Omental fat pad (tissue), 4 donors: ENCODE measurements at places on chromosomes 4 and X.

GRCh38 chr4:133147286-133147821, 1.7 kb upstream of the PCDH10 start:
- DNase-seq = no peak

- DNase-seq = no peak
Observed at GRCh38 chrX:13254076-13254785, 65.6 kb downstream of the ATXN3L start.

- DNase-seq = no peak
Observed at GRCh38 chr4:105556206-105556605, 3.8 kb downstream of the ARHGEF38 start.

DNA sequence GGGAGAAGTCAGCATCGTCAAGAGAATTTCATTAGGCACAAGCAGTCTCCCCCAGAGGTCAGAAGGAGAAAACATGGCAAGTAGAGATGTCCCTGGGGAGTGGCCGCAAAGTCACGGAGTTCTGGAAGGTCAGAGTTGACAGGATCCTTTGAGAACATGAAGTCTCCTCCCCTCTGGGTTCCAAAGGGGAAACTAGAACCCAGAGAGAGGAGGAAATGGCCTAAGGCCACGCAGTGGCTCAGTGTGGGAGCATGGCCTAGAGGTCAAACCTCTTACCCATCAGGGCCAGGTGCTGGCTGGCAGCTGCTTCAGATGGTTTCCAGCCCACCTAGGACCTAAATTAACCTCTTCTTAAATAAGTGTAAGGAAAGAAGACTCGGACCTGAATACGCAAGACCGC, 884 bp downstream of the IDH3G start:
- DNase-seq = no peak

DNA sequence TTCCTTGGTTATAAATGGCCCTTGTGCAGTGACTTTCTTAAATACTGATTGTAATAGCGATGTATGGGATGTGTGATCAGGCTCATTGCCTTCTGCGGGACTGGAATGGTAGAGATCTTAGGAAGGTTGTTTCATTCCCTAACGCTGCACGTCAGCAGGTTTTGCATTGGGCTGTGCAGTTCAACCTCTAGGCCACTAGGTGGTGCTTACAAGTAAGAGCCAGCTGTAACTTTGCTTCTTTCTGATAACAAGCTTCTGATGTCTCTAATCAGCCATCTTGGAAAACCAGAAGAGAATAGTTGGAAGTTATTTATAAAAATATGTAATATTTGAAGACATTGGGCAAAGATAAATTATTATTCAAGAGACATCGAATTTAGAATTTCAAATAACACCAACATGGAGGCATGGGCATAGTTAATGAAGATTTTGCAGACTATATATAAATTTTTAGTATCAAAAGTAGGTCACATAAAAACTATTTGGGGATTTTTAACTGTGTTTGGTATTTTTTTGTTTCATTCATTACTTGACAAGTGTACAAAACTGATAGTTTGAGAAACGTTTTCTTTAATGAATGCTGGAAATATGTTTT, 339.7 kb upstream of the PCDH7 start:
- no peak for DNase-seq

- no peak for DNase-seq
Observed at GRCh38 chrX:119017077-119017476, 42.7 kb downstream of the LONRF3 start.

GRCh38 chr4:163554870-163555465, 60.5 kb downstream of the TMA16 start:
- no peak for DNase-seq

DNA sequence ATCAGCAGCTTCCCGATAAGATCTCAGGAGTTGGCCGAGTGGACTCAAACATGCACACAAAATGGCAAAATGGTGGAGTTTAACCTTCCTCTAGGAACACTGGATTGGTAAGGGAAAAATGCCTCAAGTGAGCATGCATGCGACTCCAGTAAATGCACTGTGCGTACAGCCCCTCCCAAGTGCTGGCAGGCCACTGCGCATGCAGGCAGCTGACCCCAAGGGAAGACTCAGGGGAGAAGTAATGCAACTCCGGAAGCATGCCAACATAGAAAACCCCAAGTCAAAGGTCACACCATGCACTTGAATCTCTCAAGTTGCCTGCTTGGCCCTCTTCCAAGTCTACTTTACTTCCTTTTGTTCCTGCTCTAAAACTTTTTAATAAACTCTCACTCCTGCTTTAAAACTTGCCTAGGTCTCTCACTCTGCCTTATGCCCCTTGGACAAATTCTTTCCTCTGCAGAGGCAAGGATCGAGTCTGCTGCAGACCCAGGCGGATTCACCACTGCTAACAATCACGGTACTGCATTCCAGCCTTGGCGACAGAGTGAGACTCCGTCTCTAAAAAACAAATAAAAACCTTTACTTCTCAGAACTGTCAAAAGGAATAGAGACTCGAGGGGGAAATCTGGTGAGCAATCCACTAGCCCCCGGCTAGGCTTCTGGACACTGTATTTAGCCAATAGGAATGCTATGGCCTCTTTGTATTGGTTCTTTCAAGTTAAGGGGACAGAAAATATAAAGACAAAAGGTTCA, 33.5 kb downstream of the NYX start:
- DNase-seq = no peak

DNA sequence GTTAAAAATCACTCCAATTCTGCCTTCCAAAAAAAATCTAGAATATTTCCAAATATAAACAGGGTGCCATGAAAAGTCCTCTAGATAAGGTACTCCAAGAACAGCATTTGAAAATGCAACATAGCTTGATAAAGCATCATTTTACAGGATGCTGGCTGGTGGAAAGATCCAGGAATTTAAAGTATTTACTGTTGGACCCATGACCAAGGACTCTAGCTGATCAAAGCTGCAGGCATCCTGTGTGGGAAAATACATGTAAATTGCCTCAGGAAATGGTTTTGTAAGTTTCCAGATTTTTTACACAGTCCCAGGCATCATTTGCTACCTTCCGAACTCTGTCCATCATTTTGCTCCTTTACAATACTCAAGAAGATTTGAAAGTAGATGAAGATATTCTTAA, 164.4 kb downstream of the GRIA3 start:
- DNase-seq = no peak

GRCh38 chr4:87650938-87651337, 858 bp downstream of the DMP1 start:
- no peak for DNase-seq

GRCh38 chr4:72842323-72842722, 227.2 kb downstream of the COX18 start:
- no peak for DNase-seq

DNA sequence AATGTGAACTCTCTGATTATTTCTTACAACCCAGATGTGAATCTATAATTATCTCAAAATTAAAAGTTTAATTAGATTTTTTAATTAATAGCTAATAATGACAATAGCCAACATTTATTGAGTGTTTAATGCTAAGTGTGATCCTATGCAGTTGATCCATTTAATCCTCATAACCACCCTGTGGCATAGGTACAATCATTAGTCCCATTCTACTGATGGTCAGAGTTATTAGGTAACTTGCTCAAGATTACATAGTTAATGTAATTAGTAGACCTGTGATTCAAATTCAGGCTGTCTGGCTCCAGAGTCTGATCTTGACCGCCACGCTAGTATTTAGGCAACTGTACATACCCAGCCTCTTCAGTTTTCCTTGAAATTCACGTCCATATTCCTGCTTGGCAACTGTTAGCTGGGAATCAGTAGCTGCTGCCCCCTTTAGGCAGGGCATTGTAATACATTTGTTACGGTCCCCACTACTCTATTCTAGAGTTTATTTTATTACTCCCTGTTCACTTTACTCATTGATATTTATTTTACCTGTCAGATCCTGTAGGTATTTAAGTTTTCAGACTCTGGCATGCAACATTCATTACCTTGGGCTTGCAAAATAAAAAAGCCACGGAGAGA, 20.6 kb upstream of the TEC start:
- no peak for DNase-seq

DNA sequence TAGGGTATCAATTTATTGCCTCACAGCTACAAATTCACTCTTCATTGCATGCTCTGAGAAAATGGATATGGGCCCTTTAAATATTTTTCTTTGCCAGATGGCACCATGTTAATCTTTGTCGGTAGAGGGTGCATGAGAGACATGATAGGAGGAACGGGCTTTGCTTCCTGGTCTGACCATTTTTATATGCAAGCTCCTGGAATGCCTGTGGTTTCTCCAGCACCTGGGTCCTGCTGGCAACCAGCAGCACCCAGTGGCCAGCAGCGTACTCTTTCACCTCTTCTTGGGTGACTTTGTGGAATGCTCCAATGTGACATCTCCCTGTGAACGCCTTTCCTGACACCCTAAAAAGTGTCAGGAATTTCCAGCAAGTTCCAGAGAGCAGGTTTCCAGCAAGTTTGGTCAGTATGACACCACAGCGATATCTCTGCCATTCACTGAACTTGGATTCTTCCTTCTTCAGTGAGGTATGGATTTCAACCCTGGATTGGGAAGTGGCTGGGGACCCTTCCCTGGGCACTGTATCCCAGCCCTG, 140.3 kb upstream of the PGRMC2 start:
- no peak for DNase-seq

- DNase-seq = no peak
Observed at GRCh38 chr4:83219344-83220331, 65.0 kb downstream of the COQ2 start.

DNA sequence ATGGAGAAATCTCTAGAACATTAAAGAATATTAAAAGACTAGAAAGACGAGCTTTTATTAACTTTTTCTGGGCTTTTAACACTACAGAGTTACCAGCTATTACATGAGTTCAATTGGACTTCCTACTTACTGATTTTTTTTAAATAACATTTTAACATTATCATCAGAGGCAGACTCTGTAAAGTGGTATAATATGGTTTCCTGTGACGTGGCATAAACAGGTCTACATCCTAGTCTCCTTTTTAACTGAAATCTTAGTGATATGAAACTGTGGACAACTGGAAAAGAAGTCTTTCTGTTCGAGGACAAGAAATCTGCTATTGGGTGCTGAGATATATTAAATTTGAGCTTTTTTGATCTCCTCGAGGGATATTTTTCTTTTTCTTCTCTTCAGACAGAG, 48.7 kb upstream of the ABCG2 start:
- DNase-seq = no peak

- no peak for DNase-seq
Observed at GRCh38 chr4:185179488-185179887, 24.3 kb downstream of the CFAP97 start.

DNA sequence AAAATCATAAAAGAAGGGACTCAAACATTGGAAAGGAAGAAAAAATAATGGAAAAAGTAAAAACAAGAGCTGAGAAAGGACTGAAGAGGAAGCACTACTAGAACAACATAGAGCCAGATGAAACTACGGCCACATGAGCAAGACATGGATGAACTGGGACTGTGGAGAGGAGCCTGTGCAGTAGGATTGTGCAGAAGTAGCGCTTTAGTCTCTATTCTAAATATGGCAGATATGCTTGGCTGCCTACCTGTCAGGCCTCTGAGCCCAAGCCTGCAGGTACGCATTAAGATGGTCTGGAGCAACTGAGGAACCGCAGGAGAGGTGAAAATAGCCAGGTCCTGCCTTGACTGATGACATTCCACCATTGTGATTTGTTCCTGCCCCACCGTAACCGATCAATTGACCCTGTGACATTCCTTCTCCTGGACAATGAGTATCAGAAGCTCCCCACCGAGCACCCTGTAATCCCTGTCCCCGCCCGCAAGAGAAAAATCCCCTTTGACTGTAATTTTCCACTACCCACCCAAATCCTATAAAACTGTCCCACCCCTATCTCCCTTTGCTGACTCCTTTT, 154.3 kb downstream of the CAMK2D start:
- DNase-seq = no peak

DNA sequence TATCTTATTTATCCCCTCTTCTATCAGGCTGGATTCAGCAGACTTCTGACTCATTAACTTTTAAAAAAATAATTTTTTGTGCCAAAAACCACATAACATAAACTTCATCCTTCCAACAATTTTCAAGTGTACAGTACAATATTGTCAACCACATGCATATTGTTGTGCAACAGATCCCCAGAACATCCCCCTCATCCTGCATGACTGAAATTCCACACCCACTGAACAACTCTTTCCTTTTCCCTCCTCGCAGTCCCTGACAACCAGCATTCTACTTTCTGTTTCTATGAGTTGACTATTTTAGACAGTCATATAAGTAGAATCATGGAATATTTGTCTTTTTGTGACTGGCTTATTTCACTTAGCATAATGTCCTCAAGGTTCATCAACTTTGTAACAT, 2.2 kb upstream of the MID2 start:
- no peak for DNase-seq

GRCh38 chrX:5644776-5645175, 583.9 kb downstream of the NLGN4X start:
- DNase-seq = no peak

GRCh38 chr4:168831919-168832762, 177.9 kb downstream of the CBR4 start:
- DNase-seq = peak; percentile 73

GRCh38 chr4:110637408-110638088, 14.7 kb upstream of the PITX2 start:
- DNase-seq = no peak

GRCh38 chr4:158193171-158193749, 17.0 kb upstream of the TMEM144 start:
- no peak for DNase-seq

DNA sequence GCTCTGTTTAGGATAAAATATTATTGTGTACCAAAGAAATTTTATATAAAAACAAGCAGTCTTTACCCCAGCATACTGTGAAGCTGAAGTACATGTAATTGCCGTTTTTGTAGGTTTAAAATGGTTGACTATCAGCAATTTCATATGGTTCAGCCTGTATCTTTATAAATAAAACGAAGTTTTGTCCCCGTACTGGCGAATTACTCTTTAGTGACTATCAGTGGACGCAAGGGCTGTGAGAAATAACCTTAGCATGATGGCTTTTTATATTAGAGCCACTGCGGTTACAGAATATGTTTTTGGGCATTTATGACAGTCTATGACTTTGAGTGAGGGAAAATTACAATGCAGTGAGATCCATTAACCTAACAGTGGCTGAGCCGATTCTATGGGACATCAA, 1.2 kb downstream of the GPM6B start:
- no peak for DNase-seq

DNA sequence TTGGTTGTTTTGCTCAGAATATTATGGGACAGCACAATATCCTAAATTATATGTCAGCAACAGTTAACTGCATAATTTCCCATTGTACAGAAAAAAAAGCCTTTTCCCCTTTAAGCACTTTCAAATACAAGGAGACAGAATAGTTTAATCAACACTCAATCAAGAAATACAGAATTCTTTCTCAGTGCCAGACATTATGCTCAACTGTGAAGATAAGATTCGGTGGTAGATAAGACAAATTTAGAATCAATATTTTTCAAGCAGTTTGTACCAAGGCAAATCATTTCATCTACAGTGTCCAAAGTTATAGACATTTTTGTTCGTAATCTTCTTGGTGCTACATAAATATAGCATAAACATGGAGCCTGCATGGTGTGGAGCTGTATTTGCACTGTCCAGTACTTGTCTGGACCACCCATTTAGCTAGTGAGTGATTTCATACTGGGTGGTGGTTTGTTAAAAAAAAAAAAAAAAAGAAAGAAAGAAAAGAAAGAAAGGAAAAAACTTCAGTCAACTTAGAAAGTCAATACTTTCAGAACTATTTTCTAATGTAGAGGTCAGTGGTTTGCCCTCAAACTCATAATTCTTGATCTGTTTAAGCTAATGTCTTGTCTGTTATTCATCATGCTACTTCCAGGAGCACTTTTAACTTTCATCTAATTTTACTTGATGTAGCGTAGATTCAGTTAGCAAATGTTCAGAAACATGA, 522.9 kb downstream of the FAT4 start:
- no peak for DNase-seq
